ENCODE measurements at places on chromosomes 16 and 17. TPM values are rescaled to one million over a fixed set of nuclear protein-coding genes. Genes with fewer than 3 reads are reported as not detected.

The TPSAB1 gene
- total RNA-seq = 8.9 TPM

The CYB561 gene
- total RNA-seq = 42.1 TPM

The HBA1 gene
- 3,215 TPM for total RNA-seq

The DNAAF1 gene
- 1.7 TPM for total RNA-seq

The GPR179 gene
- 2.6 TPM for total RNA-seq

The SLC6A2 gene
- 2.6 TPM for total RNA-seq

The SOX15 gene
- 1.9 TPM for total RNA-seq

The PRPF8 gene
- total RNA-seq = 87.6 TPM
